AG09309 (cell line): ENCODE measurements at places on chromosomes 12 and 14.

- DNase-seq, result no peak
Observed at GRCh38 chr14:105386581-105387529, 11.5 kb upstream of the TEX22 start.

- no peak for DNase-seq
Observed at GRCh38 chr12:46874642-46875041, 48.8 kb upstream of the SLC38A4 start.

- DNase-seq, result no peak
Observed at GRCh38 chr12:117277875-117278274, 83.6 kb downstream of the NOS1 start.

GRCh38 chr14:45051180-45051579 is 32.7 kb upstream of the PRPF39 start:
- DNase-seq, result no peak

DNA sequence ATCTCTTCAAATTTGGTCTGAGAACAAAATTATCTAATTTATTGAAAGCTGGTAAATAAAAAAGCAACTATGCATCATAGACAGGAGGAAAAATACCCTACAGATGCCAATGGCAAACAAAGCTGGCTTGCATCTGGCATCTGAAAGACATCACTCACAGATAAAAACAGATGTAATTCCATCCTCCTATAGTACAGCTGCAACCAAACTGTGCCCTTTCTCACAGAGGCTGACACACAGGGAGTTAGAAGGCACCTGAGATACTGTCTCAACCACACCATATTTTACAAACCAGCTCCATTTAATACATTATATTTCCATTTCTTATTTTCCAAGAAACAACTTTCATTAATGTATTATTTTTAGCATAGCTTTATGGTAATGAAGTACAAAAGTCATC is 39.4 kb downstream of the DUSP16 start:
- DNase-seq, result no peak

- no peak for DNase-seq
Observed at GRCh38 chr12:101287357-101287756, 7.5 kb downstream of the UTP20 start.

- DNase-seq, result no peak
Observed at GRCh38 chr14:36627981-36628380, 33.7 kb upstream of the PAX9 start.

- DNase-seq, result peak; percentile 67
Observed at GRCh38 chr12:104011253-104011652, 38.7 kb downstream of the GLT8D2 start.
